ENCODE measurements at places on chromosomes 12 and 14.

DNA sequence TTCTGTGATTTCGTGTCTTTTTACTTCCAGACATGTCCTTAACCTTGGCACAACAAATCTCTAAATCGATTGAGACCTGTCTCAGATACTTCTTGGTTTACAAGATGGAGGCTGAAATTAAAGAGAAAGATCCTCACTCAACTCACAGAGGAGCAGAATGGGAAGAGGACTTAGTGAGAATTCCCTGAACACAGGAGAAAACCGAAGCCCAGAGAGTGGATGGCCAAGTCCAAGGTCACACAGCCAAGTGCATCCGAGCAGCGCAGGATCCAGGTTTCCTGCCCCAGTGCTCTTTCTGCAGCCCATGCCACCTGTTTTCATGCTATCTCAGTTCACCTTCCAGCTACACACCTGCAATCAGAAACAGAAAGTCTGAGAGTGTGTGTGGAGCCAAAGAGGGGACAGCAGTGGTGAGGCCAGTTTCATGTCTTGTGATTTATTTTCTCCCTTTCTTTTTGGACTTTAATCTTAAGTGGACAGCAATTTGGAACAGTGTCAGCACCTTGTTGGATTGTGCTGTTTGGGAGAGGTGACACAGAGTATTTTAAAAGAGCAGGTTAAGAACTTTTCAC, 22.9 kb upstream of the TCL1B start:
- DNase-seq, result no peak

DNA sequence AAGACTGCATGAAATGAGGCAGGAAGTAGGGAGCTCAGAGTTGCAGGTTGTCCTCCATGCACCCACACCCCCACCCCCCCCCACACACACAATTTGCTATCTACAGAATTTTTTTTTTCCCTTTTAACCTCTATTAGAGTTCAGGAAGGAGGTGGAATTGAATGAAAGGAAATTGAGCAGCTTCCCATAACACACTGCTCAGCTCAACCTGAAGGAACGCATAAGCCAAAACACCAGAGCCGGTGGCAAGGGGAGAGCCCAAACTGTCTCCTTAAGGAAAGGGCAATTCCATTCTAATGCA, 74.1 kb downstream of the NUAK1 start:
- DNase-seq, result no peak

- no peak for DNase-seq
These were observed 13.3 kb upstream of the TMCC3 start for GRCh38 chr12:94663702-94664101.

DNA sequence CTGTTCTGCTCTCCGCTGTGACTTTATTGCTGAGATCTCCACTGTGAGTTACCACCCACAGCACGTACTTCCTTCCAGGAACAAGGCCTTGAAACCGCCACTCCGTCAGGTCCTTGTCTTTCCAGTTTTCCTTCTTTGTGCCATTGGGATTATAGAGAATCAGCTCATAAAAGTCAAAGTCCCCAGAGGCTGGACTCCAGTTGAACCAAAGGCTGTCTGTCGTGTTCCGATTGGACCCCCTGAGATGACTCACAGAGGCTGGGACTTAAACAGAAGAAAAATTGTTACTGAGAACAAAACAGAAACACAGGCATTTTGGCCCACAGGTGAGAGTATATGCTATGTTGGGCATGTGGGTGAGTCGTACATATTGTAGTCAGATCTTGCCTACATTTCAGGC, 76.6 kb downstream of the PTPRB start:
- no peak for DNase-seq

DNA sequence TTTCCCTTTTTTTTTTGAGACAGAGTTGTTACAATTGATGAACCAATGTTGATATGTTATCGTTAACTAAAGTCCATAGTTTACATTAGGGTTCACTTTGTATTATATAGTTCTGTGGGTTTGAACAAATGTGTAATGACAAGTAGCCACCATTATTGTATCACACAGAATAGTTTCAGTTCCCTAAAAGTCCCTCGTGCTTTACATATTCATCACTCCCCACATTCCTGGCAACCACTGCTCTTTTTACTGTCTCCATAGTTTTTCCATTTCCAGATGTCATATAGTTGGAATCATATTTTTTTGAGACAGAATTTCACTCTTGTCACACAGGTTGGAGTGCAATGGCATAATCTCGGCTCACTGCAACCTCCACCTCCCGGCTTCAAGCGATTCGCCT, 12.5 kb downstream of the HSD17B6 start:
- DNase-seq, result no peak

DNA sequence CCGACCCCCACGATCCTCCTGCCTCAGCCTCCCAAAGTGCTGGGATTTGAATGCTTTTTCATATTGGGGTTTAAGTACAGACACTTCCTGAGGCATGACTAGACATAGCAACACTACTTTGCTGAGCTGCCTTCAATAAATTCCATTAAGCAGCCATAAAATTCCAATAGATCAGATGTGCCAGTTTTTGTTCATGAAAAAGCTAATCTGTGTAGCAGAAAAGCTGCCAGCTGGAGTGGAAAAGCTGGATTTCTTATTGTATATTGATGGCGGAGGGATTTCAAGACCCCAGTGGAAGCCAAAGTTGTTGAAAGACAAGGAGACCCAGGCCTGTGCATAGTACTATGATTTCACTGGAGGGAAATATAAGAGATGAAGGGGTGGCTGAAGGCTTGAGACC, 209.0 kb upstream of the NUDT4 start:
- no peak for DNase-seq

- DNase-seq, result peak; percentile 42
These were observed at the start of gene ITGA5 for GRCh38 chr12:54419088-54419887. Gene ITGA5 (minus strand): TSS chr12:54419266. CDS start chr12:54419198, 68 bp downstream.

DNA sequence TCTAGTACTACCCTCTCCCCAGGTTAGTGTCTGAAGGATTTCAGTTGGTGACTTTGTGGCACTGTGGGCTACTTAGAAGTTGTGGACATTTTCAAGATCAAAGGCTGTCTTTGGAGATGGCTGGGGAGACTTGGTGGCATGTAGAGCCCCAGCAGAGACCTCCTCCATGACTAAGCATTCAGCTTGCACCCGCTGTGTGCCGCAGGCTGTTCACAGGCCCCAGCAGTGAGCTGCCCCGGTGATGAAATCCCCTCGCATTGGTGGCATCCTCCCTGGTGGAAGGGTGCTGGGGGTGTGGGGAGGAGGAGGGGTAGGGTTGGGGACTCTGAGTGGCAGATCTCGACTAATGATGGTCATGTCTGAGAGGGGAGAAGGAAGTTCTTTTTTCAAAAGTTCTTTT, 173.9 kb downstream of the TSPAN9 start:
- no peak for DNase-seq

GRCh38 chr12:5549011-5549410, 117.1 kb downstream of the NTF3 start:
- DNase-seq, result no peak

DNA sequence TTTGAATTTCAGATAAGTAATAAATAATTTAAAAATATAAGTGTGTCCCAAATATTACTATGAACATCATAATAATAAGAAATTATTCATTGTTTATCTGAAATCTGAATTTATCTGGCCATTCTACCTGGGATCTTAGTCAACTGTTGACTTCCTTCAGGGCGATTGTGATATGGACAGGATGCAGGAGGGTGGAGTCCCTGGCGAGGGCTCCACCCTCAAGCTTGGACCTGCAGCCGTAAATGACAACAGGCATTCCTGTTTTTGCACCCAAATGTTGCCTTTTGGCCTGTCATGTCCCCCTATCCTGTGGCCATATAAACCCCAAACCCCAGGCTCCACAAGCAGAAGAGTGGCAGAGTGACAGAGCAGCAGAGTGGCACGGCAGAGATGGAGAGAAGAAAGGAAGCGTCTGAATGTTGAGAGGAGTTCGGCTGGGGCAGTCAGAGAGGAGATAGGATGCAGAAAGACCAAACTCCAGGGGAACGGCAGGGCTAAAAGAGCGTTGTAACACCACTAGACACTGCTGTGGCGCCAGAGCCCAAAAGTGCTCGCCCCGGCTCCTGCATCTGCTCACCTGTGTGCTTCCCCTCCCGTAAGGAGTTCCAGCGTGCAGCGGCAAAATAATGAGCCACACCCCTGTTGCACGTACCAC, 39.4 kb upstream of the FUT8 start:
- no peak for DNase-seq

- DNase-seq, result no peak
These were observed 50.1 kb downstream of the RFX4 start for GRCh38 chr12:106632797-106633450.

DNA sequence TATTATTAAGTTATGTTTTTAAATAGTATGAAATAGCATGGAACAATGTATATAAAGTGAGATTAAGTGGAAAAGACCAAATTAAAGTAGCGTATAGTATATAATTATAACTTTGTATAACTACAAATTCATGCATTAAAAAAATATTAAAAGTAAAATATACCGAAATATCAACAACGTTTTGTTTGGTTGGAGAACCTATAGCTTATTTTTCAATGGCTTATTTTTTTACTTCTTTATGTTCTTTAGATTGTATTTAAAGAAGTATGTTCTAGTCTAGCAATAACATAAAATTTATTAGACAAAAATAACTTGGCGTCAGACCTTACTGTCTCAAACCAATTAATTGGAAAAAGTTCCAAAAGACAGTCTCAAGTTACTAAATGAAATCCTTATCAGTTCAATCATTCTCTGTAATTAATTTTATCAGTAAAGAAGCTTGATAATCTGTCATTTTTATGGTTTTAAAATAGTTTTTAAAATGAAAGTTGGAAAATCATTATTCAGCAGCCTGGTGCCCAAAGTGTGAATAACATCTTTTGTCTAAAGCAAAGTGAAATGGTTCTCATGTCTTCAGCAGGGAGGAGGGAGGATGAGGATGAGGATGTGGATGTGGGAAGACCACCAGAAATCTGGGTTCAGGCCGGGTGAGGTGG, 46.7 kb downstream of the IRAK3 start:
- no peak for DNase-seq

DNA sequence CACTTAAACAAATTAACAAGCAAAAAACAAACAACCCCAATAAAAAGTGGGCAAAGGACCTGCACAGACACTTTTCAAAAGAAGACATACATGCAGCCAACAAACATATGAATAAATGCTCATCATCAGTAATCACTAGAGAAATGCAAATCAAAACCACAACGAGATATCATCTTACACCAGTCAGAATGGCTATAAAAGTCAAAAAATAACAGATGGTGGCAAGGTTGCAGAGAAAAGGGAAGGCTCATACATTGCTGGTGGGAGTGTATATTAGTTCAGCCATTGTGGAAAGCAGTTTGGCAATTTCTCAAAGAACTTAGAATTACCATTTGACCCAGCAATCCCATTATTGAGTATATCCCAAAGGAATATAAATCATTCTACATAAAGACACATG, 34.6 kb upstream of the NT5DC3 start:
- DNase-seq, result no peak

- DNase-seq, result no peak
These were observed 947 bp downstream of the GAS2L3 start for GRCh38 chr12:100574187-100575074.

GRCh38 chr14:36503771-36504741, 16.0 kb downstream of the NKX2-1 start:
- DNase-seq, result no peak

DNA sequence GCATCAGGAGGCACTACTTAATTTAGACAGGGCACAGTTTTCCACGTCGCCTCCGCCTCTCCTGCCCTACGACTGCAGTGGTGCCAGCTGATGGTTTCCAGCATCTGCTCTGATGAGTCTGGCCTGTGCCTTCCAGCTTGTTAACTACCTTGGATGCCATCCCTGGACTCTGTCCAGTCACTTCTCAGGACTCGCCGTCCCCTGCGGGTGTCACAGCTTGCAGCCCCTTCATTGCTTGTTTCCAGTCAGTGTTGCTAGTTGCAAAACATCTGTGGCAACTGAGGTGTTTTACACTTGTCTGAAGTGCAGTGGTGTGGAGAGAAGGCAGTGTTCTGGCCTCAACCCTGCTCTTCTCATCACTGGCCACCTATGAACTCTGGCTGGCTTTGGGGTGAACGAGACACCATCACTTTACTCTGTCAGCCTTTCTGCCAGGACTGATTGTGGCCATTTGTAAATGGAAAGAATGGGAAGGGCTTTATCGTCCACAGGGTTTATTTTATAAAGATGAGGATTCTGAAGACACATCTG, 8.3 kb downstream of the ADGRD1 start:
- no peak for DNase-seq

DNA sequence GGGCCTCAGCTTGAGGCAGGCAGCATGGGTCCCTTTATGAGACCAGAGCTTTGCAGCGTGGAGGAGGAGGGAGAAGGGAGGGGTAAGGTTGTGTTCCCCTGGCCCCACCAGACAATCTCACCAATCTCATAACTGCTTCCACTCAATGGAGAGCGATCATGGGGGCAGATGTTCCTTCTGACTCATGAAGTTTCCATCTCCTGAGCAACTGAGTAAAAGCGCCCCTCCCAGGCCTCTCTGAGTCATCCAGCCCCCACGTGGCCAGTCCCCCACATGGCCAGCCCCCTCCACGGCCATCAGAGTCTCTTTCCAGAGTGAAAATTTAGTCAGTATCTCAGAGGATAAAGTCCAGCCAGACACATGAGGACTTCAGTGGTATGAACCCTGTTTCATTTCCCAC, 39.2 kb upstream of the PLXNC1 start:
- no peak for DNase-seq

- no peak for DNase-seq
These were observed 1.6 kb downstream of the ART4 start for GRCh38 chr12:14841761-14842160.

DNA sequence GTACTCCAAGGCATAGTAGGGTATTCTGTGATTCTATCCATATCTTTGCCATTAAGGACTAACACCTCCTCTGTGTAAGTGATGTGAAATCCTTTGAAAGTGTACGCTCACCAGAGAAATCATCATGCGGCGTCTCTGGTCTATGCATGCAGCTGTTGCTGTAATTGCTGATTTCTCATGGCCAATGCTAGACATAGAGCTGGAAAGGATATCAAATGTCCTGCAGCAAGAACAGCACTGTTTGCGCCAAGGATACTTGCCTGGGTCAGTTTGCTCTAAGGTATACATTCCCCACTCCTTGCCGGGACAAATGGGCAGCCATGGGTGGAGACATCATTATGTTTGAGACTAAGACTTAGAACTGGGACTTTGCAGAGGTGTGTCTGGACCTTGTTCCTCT, 896.4 kb downstream of the BCL11B start:
- DNase-seq, result no peak

DNA sequence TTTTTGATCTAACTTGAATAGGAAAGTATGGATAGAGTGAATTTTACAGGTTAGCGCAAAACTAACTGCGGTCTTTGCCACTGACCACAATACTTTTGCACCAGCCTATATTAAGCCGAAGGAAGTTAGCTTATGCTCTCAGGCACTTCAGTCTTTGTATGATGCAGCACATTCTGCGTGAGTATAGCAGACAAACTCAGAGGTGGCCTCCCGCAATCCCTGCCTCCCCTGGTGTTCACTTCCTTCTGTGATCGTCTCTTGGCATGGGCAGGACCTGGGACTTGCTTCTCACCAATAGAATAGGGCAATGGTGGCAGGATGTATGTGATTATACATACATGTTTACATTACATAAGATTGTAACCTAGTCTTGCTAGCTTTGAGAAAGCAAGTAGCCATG, 10.3 kb upstream of the SLC6A13 start:
- DNase-seq, result no peak

DNA sequence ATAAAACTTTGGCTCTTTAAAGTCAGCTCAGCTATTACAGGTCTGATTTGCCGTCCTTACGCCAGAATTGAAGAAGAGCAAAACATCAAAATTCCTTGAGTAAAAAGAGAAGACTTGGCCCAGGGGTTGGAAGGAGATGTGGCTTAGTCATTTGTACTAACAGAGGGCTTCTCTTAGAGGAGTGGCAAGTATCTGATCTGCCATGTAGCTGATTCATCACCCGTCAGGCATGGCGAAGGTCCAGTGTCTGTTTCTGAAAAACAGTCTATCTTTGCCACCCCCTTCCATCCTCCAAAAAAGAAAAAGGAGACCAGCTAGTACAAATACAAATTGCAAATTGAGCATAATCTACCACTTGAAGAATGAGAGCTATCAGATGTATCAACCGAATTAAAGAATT, 91.9 kb downstream of the RAD52 start:
- DNase-seq, result no peak
